ENCODE measurements at places on chromosomes 5 and 9. TPM values are rescaled to one million over a fixed set of nuclear protein-coding genes. Genes with fewer than 3 reads are reported as not detected.

SPATA31D4 gene
- total RNA-seq: not detected

WDR31 gene
- total RNA-seq: 1.4 TPM

ITK gene
- total RNA-seq: 153 TPM

TMC1 gene
- total RNA-seq: not detected

PHYKPL gene
- total RNA-seq: 133 TPM

GBGT1 gene
- 4.1 TPM for total RNA-seq

TMEM232 gene
- 0.86 TPM for total RNA-seq

Data from natural killer cell treated with Interleukin-12 subunit alpha and Interleukin-12 subunit beta and Interleukin-15 and Interleukin-18, amount 100 ng/mL, for 72 hours (primary cell).